Stimulated activated CD8-positive, alpha-beta memory T cell treated with anti-CD3 and anti-CD28 coated beads, Interleukin-4, amount 100 ng/mL, for 1 hour (primary cell): ENCODE measurements at places on chromosomes 3 and 15.

DNA sequence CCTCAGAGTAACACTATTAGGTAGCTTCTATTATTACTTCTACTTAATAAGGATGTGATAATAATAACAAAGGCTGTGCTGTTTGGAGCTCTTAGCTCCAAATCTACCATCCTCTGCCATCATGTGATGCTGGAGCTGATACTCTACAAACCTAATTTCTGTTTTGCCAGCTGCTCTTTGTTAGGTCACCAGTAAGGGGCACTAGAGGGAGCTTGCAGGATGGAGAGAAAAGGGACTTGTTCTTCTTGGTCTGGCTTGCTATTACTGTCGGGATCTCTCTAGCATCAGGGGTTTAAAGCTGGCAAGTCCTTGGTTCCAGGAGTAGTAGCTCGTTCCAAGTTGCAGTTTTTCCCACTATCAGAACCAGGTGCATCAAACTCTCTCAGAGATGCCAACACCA is 194.9 kb upstream of the KBTBD8 start:
- no peak for DNase-seq

- no peak for DNase-seq
Measured at GRCh38 chr3:41276191-41276590, 76.9 kb downstream of the CTNNB1 start.

DNA sequence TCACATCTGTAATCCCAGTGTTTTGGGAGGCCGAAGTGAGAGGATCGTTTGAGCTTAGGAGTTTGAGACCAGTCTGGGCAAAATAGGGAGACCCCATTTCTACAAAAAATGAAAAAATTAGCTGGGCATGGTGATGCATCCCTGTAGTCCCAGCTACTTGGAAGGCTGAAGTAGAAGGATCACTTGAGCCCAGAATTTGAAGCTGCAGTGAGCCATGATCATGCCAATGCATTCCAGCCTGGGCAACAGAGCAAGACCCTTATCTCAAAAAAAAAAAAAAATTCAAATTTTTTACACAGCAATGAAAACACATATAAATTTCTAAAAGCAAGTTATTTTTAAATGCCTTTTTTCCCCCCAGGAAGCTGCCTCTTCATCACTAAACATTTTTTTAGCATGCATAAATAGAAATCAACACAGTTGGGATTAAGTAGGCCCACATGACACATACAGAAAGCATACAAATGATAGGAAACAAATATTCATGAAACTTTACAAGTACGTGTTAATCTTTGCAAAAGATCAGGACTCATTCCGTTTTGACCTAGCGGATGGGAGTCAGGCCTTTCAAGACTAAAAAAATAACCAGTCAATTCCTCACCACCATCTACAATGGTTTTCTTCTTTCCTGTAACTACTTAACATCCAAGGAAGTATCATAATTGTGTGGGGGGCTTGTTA is 45.6 kb upstream of the IGDCC4 start:
- DNase-seq = no peak

GRCh38 chr3:20054549-20054987 is 14.3 kb downstream of the KAT2B start:
- DNase-seq = no peak

DNA sequence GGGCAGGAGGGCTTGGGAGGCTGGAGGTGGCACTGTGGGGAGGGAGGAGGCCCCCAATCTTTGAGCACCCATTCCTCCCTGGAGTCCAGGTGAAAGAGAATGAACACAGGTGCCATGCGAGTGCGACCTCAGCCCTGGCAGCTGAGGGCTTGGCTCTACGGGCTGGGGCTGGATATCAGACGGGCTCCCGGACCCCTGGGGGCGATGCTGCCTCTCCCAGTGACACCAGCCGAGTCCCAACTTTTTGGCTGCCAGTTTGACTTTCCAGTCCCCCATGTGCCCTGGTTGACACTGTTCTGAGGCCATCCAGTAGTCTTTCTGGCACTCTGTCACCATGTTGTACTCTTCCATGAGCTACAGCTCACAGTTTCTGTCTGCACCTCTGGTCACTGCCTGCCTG is 1.2 kb downstream of the VILL start:
- DNase-seq = no peak

DNA sequence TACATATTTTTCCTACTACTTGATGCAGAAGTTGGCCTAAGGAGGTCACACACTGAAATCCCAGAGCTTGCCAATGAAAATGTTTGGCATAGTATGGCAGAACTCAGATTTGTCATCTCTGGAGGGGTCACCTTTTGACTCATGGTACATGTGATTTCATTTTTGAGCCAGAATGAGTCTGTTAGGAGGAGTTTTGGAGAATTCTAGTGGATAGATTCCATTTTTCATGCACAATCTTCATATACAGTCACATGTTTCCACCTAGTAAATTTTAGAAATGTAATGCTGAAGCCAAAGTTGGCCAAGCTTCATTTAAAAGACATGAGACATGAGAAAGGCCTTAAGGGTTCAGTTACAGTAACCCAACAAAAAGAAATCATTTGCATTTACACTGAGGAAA is 97.8 kb upstream of the IGSF10 start:
- no peak for DNase-seq

- no peak for DNase-seq
Measured at GRCh38 chr3:34387826-34388564, 589.6 kb downstream of the PDCD6IP start.

DNA sequence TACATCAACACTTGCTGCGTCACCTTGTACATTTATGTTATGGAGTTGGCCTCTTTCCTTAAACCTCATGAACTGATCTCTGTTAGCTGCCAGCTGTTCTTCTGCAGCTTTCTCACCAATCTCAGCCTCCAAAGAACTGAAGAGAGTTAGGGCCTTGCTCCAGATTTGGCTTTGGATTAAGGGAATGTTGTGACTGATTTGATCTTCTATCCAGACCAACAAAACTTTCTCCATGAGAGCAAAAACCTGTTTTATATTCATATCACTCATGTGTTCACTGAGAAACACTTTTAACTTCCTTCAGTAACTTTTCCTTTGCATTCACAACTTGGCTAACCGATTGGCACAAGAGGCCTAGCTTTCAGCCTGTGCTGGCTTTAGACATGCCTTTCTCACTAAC is 1156.0 kb upstream of the CADM2 start:
- no peak for DNase-seq

- DNase-seq = no peak
Measured at GRCh38 chr3:174206607-174207192, 652.4 kb upstream of the NAALADL2 start.

- no peak for DNase-seq
Measured at GRCh38 chr15:58529041-58529440, 97.2 kb downstream of the LIPC start.

DNA sequence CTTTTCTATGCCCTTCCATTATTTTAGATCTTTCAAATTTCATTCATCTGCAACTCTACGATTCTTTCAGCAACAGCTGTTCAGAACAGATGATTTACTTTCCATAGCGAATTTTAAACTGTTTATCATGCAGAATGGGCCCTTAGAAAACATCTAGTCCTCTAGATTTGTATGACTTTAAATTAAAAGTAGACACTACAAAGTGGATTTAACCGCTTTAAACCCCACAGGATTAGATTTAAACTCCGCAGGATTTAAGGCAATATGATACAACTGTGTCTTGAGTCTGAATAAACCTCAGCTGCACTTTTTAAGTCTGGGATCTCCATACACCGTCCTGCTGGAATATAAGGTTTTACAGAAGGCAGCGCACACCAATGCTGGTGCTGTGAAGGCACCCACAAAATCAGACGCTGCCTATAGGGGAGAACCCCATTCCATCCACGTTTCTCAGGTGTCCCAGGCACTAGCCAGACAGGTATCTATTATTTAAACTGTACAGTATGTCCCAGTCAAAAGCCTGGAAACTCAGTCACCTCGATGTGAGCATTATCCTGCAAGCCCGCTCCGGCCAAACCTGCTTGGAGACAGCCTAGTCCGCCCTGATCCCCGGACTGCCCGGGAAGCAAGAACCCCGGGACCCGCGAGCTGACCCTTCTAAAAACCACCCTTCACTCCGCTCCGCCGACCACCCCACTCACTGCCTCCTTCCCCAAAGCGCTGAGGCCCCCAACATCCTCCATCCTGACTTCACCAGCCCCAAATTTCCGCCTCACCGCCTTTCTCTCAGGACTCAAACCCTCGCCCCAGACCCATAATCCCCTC is 768 bp downstream of the ANO10 start:
- DNase-seq = no peak

GRCh38 chr15:92582206-92582605 is 73.4 kb downstream of the FAM174B start:
- DNase-seq = no peak
